Lower lobe of right lung (tissue), 2 donors: ENCODE measurements at places on chromosomes 2 and 18. TPM values are rescaled to one million over a fixed set of nuclear protein-coding genes. Genes with fewer than 3 reads are reported as not detected.
A peak's percentile ranks its signal among the peaks of the same experiment; 100 is the strongest.

- DNase-seq: no peak
Measured at GRCh38 chr18:44393406-44393805, 287.3 kb upstream of the SETBP1 start.

DNA sequence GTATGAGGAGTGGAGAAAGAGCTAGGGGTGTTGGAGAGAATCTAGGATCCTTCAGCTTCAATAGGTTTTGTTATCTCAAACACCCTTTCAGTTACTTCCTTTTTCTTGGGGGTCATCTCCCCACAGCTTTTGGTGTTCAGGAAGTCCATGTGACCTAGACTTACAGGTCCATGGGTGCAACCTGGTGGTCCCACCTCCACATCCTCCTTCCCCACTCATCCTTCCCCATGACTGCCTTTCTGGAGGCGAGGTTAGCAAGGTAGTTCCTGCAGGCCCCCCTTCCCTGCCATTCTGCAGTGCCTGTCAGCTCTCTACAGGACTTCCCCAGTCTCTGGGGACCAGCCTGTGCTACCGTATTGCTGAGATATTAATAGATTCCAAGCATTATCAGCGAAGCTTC is 107.6 kb downstream of the TMEM17 start:
- no peak for DNase-seq

Gene FMNL2
- 77.9 TPM for total RNA-seq

Gene FAM124B
- total RNA-seq: 4.8 TPM

- peak; percentile 89 for DNase-seq
Measured at GRCh38 chr2:159797543-159798375, at the start of gene CD302. Gene CD302 (minus strand): TSS chr2:159798208. CDS start chr2:159798198, 10 bp downstream.

DNA sequence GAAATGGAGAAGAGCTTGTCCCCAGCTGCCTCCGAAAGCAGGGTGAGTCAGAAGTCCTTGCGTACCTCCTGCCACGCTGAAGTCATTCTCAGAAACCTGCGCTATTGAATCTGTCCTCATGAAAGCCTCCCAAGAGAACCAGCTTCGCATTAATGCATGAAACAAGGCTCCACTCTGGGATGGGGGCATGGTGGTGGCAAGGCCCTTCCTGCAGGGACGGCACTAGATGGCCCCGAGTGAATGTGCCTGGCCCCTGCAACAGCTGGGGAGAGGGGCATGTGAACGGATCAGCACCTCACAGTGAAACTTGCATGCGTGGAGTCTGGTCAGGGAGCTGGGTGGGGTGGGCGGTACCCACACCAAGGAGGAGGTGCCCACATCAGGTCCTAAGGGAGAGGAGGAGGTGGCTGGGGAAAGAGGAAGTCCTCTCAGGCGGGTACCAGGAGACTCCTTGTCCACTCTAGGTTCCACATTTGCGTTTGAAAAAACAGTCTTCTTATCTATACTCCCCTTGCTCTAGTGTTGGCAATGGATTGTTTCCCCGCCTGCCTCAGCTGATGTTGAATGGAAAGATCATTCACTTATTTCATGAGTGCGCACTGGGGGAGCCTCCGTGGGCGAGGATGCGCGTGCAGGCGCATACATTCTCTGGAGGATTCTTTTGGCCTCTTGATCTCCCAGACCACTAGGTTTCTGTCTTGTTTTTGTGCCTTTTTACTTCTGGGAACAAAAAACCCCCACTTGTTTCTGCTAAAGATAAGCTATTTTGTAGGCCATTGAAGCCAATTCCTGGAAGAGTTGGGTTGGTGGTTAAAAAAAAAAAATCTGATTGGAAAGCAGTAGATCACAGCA is 104.7 kb downstream of the KLHL29 start:
- no peak for DNase-seq

DNA sequence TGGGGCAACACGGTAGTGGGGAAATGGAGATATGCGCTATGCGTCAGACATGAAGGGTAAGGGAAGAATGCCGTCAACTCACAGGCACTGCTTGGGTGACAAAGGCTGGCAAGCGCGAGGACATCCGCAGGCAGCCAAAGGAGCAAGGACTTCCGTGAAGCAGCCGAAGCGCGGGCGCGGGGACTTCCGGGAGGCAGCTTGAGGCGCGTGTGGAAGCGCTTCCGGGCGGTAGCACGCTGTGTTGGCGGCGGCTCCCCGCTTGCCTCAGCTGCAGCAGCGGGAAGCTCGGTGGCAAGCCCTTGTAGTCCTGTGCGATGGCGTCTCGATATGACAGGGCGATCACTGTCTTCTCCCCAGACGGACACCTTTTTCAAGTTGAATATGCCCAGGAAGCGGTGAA is at the start of gene PSMA8:
PSMA8 (plus strand) TSS at position 218 of the 400 bp plus-strand sequence; CDS start at position 315, 97 bp downstream.
- no peak for DNase-seq

Gene IL36B
- not detected for total RNA-seq

Gene MARCHF7
- total RNA-seq: 71.8 TPM

DNA sequence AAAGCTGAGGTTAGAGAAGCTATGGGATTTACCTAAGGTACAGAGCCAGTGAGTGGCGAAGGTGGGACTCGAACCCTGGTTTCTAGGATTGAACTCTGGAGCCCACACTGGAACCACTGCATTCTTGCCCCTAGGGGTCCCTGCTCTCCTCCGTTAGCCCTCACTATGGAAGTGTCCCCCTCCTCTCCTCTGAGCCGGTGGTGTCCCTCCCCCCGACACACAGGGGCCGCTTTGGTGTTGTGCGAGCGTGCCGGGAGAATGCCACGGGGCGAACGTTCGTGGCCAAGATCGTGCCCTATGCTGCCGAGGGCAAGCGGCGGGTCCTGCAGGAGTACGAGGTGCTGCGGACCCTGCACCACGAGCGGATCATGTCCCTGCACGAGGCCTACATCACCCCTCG is 8.5 kb upstream of the GMPPA start:
- DNase-seq: no peak

DNA sequence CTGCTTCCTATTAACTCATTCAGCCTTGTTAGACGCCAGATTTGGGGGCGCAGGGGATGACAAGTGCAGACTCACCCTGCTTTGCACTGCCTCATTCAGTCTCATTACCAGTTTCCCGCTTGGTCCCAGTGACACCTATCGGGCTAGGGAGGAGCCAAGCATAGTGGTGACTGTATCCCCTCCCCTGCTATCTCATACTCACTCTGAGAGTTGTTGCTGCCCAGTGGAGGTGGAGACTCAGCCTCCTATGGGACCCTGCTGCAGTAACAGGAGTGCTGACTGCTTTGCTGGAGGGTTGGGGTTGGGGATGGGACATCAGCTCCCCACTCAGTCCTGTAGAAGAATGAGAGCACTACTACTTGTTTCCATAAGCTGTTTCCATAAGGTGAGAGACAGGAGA is 21.3 kb upstream of the PIK3C3 start:
- DNase-seq: no peak

DNA sequence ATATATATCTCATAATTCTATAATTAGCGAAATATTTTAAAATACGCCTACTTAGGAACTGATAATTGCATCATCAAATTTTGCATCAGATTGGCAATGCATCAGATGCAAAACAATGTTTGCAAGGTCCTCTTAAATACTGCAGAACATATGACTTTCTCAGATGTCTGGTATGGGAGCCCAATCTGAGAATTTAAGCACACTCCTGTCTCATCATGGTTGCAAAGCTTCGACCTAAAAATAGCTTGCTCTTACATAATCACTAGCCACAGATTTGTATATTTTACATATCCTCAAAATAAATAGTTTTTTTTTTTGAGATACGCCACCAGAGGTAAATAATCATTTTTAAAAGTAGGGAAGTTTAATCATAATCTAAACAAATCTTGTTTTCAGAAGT is 123.2 kb downstream of the CABYR start:
- no peak for DNase-seq

DNA sequence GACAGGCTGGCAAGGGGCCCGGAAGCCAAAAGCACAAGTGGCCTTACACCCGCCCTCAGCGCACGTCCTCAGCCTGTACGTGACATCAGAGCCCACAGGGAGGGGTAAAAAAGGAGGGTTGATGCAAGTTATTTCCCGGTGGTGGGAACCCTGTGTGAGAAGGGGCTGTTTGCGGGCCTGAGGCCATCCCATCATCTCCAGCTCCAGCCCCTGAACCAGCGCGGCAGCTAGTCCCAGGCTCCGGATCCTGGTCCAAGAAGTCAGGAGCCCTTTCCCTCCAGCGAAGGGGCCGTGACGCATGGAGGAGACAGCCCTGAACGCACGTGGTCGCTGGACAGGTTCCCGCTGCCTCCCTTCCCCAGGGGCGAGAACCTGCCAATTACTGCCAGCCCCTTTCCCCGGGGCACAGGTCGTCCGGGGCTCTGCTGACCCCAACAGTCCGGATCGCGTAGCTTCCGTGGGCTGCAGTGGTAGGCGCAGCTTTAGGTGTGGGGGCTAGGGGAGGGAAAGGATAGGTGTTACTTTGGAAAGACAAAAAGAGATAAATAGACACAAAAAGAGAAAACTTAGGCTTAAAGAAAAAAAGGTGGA is 1.3 kb upstream of the LRP2 start:
- peak; percentile 77 for DNase-seq

Gene METTL8
- total RNA-seq: 12.9 TPM

DNA sequence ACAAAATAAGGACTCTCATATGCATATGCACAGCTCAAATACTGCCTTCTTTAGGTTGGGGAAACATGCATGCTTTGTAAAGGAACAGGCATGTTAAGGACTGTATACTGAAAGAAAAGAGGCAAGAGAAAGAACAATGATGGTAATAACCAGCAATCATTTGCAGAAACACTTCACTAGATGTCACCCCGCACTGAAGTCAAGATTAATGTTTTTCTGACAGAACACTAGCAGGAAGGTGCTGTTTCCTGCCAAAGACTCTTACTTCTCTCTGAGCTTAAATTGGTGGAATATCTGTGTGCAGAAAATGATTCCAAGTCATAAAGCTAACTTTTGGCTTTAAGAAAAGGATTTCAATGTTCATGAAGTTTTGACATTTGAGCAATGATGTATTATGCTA is 19.3 kb upstream of the CSRNP3 start:
- no peak for DNase-seq
